ENCODE measurements at places on chromosomes 5 and 9.

GRCh38 chr9:2616692-2617377, 4.8 kb upstream of the VLDLR start:
- DNase-seq = no peak

DNA sequence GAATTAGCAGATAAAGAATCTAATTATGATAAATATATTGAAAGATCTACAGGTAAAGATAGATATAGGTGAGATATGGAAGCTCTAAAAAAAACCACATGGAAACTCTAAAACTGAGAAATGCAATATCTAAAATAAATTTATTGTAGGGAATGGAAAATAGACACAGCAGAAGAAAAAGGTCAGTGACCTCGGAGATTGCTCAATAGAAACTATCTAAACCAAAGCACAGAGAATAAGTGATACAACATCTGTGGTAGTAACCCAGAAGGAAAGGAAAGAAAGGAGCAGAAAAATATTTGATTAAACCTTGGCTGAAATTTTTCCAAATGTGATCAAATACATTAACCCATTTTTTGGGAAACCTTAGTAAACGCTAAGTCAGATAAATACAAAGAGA, 43.1 kb upstream of the GLIPR2 start:
- DNase-seq = no peak

- no peak for DNase-seq
Observed at GRCh38 chr9:99579964-99580363, 241.7 kb upstream of the NR4A3 start.

DNA sequence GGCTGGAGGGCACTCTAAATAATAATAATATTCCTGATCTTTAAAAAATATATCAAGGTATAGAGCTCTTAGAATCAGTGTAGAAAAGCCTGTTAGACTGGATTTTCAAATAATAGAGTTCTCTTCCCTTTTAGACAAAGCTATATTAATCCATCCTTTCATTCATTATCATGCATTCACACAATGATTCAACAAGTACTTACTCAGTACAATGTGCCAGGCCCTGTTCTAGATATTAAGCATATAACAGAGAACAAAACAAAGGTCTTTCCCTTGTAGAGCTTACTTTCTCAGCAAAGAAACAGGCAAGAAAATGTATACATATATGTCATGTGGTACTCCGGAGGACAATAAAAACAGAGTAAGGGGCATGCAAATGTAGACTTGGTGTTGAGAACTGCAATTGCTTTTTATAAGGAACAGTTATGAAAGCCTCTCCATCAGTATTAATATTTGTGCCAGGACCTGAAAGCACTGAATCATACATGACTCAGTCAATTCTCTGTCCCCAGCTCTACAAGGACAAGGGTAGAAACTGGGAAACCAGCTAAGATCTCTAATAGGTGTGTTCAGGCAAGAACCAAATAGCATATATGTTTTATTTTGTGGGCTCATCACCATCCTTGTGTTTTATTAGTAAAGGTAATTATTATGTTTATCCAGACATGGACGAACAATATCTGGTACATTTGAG, 72.2 kb downstream of the PIP5K1B start:
- no peak for DNase-seq

- DNase-seq = no peak
Observed at GRCh38 chr5:80930940-80931339, 29.2 kb upstream of the RASGRF2 start.

DNA sequence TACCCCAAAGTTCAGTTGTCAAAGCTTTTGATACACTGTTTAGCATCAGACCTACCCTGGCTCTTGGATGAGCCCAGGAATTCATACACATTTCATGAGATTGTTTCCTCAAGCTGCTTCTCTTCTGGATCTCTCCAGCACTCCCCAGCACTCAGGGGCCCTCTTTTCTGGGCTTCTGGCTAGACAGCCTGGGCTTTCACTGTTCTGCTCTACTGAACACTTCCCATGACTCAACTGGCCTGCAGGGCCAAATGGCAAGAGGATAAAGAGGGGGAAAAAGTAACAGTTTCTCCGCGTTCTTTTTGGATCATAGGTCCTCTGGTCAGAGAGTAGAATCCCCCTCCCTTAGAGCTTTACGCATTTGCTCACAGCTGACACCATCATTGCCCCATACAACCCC, 20.9 kb upstream of the LURAP1L start:
- DNase-seq = no peak

- DNase-seq = no peak
Observed at GRCh38 chr9:106596984-106597383, 266.0 kb upstream of the ZNF462 start.

- no peak for DNase-seq
Observed at GRCh38 chr9:109473329-109473728, 24.8 kb downstream of the PTPN3 start.

- DNase-seq = no peak
Observed at GRCh38 chr5:60444661-60445360, 255.2 kb downstream of the DEPDC1B start.

- DNase-seq = no peak
Observed at GRCh38 chr9:94821098-94821887, 94.8 kb downstream of the AOPEP start.

- peak; percentile 48 for DNase-seq
Observed at GRCh38 chr9:35826071-35826701, 2.3 kb downstream of the FAM221B start.

DNA sequence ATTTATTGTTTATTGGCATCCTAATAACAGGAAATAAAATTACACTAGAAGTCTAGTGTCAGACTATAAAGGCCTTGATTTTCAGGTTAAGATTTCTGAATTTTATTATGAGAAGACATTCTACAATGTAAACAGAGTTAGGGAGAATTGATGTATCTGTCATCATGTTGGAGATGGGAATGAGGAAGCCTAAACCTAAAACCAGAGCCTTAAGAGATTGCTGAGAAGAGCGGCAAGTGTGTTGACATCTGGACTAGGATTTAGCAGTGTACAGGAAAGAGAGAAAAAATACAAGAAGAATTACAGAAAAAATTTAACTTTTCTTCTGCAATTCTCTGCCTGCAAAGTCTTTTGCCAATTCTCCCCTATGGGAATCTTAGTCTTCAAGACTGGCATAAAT, 525.5 kb downstream of the NR2F1-AS1 start:
- DNase-seq = no peak

- no peak for DNase-seq
Observed at GRCh38 chr5:126103868-126104267, 319.3 kb upstream of the GRAMD2B start.

- peak; percentile 32 for DNase-seq
Observed at GRCh38 chr5:132746954-132747615, at the start of gene CCNI2. Gene CCNI2, plus strand, starts transcription at chr5:132747426. Its CDS starts 70 bp downstream, at chr5:132747496.

- DNase-seq = no peak
Observed at GRCh38 chr9:18256568-18256967, 217.4 kb upstream of the ADAMTSL1 start.

GRCh38 chr5:157172403-157172802, 6.3 kb upstream of the GARIN3 start:
- DNase-seq = no peak

DNA sequence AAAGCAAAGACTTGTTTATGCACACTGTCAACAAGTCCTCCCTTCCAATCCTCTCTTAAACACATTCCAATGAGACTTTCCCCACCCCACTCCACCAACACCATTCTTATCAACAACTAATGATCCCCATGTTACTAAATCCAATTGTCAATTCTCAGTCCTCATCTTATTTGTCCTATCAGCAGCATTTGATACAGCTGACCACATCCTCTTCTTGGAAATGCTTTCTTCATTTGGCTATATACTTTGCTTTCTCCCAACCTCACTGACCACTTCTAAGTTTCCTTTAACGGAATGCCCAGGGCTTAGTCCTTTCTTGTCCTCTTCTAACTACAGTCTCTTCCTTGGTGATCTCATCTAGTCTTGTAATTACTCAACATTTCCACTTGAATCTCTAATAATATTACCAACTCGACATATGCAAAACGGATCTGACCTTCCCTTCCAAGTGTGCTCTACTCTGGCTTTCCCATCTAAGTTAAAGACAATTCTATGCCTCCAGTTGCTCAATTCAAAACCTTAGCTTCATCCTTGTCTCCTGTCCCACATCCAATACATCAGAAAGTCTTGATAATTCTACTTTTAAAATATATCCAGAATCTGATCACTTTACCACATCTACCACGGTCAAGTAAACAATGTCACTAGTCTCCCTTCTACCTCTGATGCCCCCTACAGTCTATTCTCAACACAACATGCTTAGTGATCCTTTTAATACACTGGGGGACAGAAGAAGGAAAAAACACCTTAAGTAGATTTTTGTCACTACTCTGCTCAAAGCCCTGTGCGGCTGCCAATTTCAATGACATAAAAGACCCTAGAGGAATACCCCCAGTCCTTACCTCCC, 25.5 kb downstream of the AGTPBP1 start:
- DNase-seq = no peak

GRCh38 chr9:35669331-35670145, 4.2 kb upstream of the CA9 start:
- DNase-seq = no peak

DNA sequence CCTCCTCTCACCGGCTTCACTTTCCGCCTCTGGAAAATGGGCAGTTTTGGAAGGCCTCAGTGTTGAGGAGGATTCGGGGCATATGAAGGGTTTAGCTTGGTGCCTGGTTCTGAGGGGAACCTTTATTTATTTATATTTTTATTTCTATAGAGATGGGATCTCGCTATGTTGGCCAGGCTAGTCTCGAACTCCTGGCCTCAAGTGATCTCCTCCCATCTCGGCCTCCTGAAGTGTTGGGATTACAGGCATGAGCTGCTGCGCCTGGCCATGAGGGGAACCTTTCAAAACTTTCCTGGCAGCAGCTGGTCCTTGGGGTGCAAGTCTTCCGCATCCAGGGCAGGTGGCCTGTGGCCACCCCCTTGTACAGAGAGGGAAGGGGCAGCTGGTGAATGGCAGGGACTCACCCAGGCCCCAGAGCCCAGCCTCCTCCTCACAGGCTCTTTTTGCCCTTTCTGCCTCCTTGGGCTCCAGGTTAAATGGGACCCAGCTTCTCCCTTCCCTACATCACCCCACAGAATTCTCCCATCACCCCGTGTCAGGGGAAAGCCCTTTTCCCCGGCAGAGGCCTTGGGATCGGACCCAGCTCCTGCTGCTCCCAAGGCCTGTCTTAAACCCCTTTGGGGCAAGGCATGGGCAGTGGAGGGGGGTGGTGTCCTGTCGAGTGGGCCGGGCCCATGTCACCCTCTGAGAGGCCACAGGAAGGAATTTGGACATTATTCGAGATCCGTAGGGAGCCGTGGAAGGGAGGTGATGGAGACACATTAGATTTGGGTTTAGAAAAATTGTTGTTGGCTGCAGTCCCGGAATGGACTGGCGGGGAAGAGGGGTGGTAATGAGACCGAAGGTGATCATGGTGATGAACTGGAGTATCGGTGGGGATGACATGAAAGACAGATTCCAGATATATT, 5.9 kb downstream of the NCS1 start:
- no peak for DNase-seq

- no peak for DNase-seq
Observed at GRCh38 chr5:100623719-100624118, 88.5 kb downstream of the FAM174A start.

DNA sequence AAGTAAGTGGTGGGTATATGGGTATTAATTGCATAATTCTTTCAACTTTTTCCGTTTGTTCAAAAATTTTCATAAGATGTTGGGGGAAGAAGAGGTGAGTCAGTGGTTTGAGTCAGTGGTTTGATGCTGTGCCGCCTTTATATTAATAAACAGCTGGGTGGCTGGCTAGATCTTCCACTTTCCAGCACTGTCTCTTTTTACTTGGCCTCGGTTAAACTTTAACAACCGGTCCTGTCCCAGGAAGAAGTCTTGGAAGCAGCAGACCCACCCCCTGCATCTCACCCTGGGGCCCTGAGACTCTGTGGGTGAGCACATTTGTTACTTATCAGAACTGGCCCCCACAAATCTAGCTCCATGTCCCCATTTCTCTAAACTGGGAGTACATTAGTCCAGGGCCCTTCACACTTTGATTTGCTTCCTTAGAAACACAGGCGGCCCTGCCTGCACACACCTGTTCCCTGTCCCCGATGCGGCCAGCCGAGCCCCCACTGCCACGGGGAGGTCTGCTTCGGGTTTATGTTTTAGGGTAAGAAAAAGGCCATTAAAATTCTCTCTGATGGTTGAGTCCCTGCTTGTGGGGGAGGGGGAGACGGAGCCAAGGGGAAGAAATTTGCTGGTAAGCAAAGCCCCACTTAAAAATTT, 90.7 kb downstream of the PTCH1 start:
- peak; percentile 12 for DNase-seq

DNA sequence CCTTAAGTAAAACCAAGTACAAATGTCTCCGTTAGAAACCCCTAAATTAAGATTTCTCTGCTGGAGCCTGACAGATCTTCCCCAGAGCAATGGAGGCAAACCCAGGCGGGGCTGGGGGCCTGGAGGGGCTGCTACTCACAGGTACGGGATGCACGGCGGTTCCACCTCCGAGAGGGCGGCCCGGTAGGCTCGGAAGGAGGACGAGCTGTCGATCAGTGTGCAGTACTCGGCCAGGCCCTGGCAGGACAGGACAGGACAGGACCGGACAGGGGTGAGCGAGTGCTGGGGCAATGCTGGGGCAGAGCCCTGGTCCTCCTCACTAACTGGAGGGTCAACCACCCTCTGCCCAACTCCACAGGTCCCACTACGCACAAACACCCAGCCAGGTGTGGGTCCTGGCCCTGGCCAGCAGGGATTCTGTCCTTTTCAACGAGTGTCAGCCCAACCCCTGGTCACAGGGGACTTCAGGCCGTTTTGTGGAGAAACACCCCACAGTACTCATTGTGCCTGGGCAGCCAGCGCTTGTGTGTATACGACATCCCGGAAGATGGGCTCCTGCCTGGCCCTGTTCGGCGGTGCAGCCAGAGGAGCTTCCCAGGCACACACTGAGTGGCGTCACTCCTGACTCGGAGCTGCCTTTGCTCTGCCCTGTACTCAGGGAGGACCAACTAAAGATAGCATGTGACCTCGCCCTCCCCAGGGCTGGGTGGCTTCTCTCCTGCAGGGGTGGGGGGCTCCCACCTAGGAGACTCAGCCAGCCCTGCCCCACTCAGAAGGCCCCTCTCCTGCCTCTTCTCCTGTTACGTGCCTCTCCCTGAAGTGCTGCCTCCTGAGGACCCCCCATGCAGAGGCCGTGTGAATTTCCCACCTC, 37.4 kb downstream of the PRRT1B start:
- no peak for DNase-seq

DNA sequence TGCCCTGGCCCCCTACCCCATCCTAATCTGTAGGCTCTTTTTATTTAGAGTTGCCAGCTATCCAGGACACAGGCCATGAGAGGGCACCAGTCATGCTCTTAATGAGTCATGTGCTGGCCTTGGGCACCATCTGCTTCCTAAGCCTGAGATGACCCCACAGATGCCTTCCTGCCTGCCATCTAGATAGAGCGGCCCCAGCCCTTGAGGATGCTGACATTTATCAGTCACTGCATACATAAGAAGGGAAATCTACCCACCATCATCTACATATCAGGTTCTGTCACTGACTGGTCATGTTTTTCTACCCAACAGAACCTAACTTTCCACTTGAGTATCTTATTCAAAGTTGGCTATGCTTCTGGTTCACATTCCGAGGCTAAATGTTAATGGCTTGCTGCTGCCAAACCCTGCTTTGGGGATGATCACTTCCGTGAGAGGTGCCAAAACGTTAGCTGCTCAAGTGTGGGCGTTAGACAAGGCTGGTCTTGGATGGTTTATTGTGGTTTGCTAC, 49.9 kb upstream of the TTC23L start:
- no peak for DNase-seq

All from endothelial cell (in vitro differentiated cells).